ENCODE measurements at places on chromosomes 2 and 18. TPM values are rescaled to one million over a fixed set of nuclear protein-coding genes. Genes with fewer than 3 reads are reported as not detected.

- no peak for DNase-seq
Observed at GRCh38 chr2:1641523-1641922, 102.8 kb downstream of the PXDN start.

DNA sequence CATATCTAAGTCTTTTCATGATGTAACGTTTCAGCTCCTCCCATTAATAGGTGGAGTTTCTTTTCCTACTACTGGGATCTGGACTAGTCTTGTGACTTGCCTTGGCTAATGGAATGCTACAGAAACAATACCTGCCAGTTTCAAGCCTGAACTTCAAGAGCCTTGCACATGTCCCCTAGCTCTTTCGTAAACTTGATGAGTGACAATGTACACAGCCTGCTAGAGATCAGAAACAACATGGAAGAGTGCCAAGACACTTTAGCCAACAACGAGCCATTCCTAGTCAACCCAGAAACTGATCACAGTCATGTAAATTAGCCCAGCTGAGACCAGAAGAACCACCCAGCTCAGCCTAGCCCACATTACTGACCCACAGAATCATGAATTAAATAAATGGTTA is 24.8 kb upstream of the STK39 start:
- DNase-seq, result no peak

GRCh38 chr2:187638840-187639239 is 84.6 kb upstream of the TFPI start:
- no peak for DNase-seq

The GCKR gene
- polyA plus RNA-seq, result 4.7 TPM

DNA sequence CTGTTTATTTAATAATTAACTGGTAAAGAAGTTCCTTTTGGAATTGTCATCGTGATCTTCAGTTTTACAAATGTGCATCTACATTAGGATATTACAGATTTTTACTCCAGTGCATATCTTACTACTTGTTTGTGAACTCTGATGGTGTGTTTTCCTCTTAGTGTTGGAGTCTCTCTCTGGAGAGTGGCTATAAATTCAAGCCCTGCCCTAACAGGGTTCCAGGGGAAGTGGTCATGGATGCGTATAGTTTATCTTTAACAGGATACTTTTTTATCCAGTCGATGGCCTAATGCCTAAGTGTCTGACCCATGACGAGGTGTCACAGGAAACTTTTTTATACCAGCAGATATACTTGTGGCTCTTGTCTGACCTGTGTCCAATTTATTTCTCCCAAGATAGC is 75.4 kb downstream of the CHN1 start:
- DNase-seq, result no peak

The C2orf80 gene
- polyA plus RNA-seq, result not detected

The HOXD3 gene
- polyA plus RNA-seq, result 10.1 TPM

- DNase-seq, result no peak
Observed at GRCh38 chr2:189157456-189157855, 22.1 kb downstream of the COL5A2 start.

The RSAD2 gene
- 11.1 TPM for polyA plus RNA-seq

DNA sequence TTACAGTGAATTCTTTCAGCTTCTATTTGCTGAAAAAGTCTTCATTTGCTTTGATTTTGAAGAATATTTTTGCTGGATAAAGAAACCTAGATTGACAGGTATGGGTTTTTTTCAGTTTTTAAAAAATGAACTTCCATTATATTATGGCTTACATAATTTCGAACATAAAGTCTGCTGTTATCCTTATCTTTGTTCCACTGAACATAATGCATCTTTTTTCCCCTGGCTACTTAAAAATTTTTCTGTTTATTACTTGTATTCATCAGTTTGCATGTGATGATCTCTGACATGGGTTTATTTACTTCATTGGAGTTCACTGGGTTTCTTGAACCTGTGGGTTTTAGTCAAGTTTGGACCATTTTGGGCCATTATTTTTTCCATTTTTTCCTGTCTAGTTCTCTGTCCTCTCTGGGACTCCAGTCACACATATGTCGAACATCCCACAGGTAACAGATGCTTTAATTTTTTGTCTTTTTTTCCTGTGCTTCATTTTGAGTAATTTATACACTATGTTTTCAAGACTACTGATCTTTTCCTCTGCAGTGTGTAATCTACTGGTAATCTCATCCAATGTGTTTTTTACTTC is 33.1 kb downstream of the SEC11C start:
- DNase-seq, result no peak

DNA sequence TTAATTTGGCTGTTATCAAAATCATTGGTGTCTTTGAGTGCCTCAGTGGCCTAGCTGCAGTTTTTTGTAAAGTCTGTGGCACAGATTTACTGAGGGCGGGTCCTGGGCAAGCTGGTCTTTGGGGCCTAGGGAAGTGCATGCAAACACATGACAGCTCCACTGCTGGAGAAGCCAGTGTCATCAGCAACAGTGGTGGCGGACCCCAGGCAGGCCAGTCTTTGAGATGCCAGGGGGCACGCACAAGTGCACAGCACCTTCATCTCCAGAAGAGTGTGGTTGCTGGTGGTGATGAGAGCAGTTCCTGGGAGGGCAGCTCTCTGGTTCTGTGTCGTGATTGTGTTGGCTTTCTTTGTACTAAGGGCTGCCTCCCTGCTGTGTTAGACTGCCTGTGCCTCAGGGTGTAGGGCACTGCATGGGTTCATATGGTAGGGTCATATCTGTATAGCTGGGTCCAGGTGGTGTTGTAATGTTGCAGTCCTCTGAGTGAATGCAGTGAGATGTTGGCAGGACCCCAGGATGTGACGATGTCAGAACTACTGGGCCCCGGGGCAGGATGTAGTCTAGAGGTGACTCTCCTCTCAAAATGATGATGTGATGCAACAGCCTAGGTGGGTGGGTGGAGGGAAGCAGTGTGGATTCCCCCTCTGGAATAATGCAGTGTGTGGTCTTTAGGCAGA is 646.7 kb upstream of the CDH2 start:
- DNase-seq, result no peak

DNA sequence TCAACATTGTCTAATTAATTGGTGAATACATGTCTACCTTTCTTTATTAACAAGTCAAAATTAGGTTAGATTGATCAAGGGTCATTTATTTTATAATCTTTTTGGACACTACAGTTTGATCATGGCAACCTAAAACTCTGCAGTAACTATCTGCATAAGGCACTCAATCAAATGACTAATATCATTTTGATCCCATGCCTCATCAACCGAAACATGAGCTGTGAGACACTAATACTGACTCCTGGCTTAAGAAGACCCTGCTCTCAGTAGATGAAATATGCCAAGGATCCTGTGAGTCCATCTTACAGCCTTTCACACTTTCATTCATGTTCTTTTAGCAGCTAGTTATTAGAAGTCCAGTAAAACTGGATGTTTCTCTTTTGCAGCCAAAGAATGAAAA is 169.4 kb upstream of the CAVIN2 start:
- no peak for DNase-seq

The POTEI gene
- not detected for polyA plus RNA-seq

The IL1R2 gene
- polyA plus RNA-seq, result 1.1 TPM

DNA sequence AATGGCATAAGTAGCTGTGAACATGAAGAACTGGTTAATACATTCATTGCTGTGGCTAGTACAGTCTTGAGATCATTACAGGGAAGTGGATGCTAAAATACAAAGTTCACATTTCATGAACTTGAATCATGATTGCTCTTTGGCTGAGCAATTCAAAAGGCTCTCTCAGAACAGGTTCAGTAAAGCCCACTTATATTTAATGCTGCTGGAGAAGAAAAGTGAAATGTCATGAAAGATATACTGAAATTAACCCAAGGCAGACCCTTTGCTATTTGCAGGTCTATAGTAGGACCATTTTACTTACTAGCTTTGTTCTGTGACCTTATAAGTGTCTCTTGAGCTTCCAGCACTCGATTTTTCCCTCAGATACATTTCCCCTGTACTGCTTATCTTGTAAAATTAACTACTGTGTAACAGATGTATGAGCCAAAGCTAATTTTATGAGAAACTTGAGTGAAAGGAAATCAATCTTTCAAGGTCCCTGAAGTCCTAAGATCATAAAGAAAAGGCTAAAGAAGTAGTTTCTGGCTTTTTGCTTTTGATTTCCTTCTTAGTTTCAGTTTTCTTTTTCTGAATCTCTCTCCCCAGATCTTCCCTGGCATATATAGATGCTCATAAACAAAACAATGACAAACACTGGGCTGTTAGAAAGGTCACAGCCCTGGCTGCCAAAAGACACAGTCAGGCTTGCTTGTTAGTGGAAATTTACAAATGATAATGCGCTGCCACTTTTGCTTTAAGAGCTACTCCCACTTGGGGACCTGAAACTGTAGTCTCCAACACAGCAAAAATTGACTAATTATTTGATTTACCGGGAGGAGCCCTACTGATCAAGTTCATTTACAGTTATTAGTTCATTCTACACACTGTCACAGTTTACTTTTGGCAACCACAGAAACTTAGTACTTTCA is 132.7 kb upstream of the XPO1 start:
- no peak for DNase-seq

The HOXD4 gene
- 8.3 TPM for polyA plus RNA-seq

GRCh38 chr2:128687565-128687964 is 368.9 kb upstream of the HS6ST1 start:
- DNase-seq, result no peak

DNA sequence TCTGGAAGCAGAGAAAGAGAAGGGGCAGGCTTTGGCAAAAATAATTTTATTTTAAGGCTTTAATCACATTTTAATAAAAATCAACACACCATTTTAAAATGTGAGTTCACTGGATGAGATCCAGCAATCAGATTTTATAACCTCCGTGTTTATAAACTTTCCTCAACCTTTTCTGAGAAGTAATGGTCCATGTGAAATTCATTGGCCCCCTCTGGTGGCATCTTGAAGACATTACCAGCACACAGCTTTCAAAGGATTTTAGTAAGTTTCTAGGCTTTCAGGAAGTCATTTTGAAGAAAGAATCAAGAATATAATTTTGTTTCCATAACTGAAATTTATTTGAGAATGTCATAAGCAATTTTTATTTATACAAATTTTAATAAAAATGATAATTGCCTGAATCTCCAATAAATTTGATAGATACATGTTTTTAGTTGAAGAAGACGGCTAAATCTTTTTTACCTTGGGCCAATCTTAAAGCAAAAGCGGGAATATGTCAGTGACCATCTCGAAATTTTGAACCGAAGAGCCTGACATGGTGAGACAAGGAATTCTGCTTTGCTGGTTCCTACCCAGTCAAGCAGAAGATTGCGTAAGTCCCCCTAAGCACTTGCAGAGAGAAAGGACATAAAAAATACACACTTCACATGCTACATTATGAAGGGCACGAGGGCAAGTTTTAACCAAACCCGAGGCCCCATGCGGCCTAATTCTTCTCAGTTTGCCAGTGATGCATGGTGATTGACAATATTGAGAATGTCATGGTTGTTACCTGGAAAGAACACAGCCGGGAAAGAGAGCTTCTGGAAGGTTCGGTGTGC is 128.4 kb upstream of the CBLN2 start:
- DNase-seq, result no peak

The AQP12B gene
- polyA plus RNA-seq, result not detected

DNA sequence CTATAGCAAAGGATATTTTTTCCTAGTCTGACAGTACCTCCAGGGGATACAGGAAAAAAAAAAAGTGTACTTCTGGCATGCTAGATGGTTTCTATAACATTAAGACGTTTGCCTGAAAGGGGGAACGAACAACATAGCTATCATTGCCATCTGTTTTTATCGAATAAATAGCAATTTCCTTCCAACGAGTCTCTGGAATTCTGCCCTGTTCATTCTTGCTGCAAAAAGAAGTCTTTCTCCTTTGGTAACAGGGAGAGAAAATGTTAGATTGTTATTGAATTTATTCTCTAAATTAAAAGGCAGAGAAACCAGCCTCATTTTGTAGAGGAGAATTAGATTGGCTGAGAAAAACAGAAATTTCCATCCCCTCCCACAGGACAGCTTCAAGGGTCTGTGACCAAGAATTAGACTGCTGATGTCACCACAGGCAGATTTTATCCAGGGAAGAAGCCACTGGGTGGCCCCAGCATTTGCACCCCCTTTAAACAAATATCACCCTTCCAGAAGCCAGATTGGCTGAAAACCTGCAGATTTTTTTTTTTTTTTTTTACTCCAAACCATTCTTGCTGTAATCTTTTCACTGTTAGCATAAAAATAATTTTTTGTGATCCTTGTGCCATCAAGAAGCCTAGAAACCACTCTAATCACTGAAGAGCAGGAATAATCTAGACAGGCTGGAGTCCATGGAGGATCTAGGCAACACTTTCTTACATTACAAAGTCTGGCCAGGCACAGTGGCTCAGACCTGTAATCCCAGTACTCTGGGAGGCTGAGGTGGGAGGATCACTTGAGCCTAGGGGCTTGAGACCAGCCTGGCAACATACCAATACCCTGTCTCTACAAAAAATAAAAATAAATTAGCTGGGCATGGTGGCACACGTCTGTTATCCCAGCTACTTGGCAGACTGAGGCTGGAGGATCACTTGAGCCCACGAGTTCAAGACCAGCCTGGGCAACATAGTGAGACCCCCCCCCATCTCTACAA is 12.0 kb downstream of the WDFY1 start:
- no peak for DNase-seq

DNA sequence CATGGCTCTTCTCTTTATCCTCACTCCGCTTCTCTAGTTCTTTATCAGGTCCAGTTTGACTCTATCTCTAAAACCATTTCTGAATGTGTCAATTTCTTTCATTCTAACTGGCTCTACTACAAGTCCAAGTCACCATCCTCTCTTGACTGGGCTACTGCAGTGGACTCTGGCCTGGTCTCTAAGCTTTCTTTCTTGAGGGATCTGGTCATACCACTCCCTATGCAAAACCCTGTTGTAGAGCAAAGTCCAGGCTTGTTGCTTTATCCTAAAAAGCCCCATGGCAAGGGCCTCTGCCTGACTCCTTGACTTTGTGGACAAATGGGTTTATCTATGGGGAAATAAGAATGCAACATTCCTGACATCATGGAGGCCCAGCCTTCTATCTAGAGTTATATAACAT is 87.1 kb downstream of the BCL2L11 start:
- no peak for DNase-seq

- DNase-seq, result no peak
Observed at GRCh38 chr18:6057604-6058003, 162.3 kb upstream of the TMEM200C start.

The CTAGE1 gene
- not detected for polyA plus RNA-seq

DNA sequence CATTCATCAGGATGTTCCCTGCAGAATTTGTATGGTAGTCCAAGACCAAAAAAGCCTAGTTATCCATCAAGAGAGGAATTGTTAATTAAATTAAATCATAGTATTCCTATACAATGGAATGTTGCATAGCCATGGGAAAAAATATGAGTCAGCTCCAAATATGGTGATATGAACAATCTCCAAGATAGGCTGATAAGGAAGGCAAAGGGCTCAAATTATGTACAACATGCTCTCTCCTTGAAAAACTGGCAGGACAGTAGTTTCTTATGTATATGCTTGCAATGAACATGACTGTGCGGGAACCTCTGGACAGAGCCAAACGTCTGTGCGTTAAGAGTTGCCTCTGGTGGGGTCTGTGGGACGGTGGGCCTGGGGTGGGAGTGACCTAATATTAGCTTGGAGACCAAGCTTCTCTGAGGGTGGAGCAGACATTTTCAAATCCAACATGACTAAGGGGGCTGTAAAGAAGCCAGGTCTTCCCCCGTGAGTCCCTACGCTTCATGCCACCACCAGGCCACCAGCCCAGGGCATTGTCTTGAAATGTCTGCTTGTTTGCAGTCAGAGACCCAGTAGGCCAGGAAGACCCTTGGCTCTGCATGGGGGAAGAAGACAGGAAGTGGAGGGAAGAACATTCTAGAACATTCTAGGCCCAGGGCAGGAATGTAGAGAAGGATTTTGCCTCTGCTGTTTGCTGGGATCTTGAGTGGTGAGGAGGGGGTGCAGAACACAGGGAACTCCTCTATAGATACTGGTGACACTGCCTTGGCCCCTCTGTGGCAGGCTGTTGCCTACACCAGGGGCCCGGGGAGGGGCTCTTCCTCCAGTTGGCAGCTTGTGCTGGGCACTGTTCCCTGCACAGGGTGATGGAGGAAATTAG is 244.0 kb upstream of the HS6ST1 start:
- no peak for DNase-seq

All from ovary (tissue), 10 donors.